ENCODE measurements at places on chromosomes 4 and X. TPM values are rescaled to one million over a fixed set of nuclear protein-coding genes. Genes with fewer than 3 reads are reported as not detected.

The UNC5C gene
- total RNA-seq = 0.01 TPM

The NEXMIF gene
- total RNA-seq = 0.01 TPM

The PFKFB1 gene
- 0.10 TPM for total RNA-seq

The TCEAL2 gene
- not detected for total RNA-seq

The CNOT6L gene
- total RNA-seq = 10.1 TPM

The NXF2 gene
- not detected for total RNA-seq

The DNAAF6 gene
- total RNA-seq = not detected

The TMEM255A gene
- 0.08 TPM for total RNA-seq

The THOC2 gene
- 46.1 TPM for total RNA-seq

The TCEAL6 gene
- not detected for total RNA-seq

The F9 gene
- total RNA-seq = not detected

The TMEM31 gene
- total RNA-seq = not detected

The SULT1E1 gene
- total RNA-seq = not detected

The GLOD5 gene
- total RNA-seq = not detected

The GLRB gene
- 1.4 TPM for total RNA-seq

The COL4A6 gene
- 17.1 TPM for total RNA-seq

The ASB12 gene
- total RNA-seq = not detected

The GPR143 gene
- total RNA-seq = 0.12 TPM

The TEX13C gene
- total RNA-seq = not detected

The LRP2BP gene
- total RNA-seq = 0.18 TPM

The RTL3 gene
- total RNA-seq = not detected

The USP17L18 gene
- not detected for total RNA-seq

The KLKB1 gene
- total RNA-seq = not detected

The ASB5 gene
- total RNA-seq = 0.02 TPM

The SHROOM4 gene
- total RNA-seq = not detected

The SPANXB1 gene
- 3.0 TPM for total RNA-seq

The DACH2 gene
- not detected for total RNA-seq

The GABRE gene
- 19.4 TPM for total RNA-seq

The XK gene
- total RNA-seq = 0.39 TPM

The PROM1 gene
- 0.09 TPM for total RNA-seq

The KCTD8 gene
- total RNA-seq = not detected

The SLC34A2 gene
- not detected for total RNA-seq

The NWD2 gene
- not detected for total RNA-seq

The KLHL13 gene
- 0.31 TPM for total RNA-seq

The CLDN34 gene
- not detected for total RNA-seq

The DGAT2L6 gene
- not detected for total RNA-seq

The SLITRK2 gene
- not detected for total RNA-seq

The AMER1 gene
- 2.7 TPM for total RNA-seq

The VCX3B gene
- not detected for total RNA-seq

The MAGEA4 gene
- total RNA-seq = not detected

The GAGE1 gene
- total RNA-seq = not detected

The SH3D19 gene
- 25.5 TPM for total RNA-seq

The FBXL5 gene
- 31.3 TPM for total RNA-seq

The FHIP1A gene
- 0.24 TPM for total RNA-seq

The DTHD1 gene
- total RNA-seq = not detected

The RTL9 gene
- total RNA-seq = 0.05 TPM

The GATA1 gene
- total RNA-seq = not detected
